IPS DF 19.7 (cell line): ENCODE measurements at places on chromosomes 5 and 9.

GRCh38 chr5:355958-356357 is 34.4 kb downstream of the AHRR start:
- DNase-seq, result no peak

GRCh38 chr9:114369216-114370130 is 18.3 kb downstream of the AKNA start:
- no peak for DNase-seq

DNA sequence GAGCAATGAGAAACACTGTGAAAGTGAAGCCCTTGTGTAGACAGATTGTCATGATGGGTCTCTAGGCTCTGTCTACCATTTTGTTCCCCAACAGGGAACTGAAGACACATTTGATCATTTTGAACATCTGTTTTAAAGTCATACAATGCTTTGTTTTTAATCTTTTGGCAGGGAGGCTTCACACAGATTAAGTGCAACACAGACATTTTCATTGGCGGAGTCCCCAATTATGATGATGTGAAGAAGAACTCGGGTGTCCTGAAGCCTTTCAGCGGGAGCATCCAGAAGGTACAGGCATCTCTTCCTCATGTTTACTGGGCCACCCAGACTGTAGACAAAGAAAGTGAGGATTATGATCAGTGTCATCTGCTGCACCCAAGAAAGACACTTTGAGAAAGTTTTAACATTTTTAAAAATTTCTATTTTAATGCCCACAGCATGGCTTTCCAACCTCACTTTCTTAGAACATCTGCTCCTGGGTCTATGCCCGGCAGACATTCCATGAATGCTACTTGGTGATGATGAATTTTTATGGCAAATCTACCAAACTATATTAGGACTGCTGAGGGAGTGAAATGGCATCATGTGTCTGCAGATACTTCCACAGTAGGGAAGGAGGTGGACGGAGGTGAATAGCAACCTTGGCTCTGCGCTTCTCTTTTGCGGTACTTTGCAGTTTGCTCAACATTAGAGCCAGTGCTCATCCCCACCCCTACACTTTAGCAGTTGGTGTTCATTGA is 121.3 kb downstream of the LIFR start:
- DNase-seq, result no peak

- DNase-seq, result no peak
Measured at GRCh38 chr9:35658968-35659220, 802 bp downstream of the CCDC107 start.

DNA sequence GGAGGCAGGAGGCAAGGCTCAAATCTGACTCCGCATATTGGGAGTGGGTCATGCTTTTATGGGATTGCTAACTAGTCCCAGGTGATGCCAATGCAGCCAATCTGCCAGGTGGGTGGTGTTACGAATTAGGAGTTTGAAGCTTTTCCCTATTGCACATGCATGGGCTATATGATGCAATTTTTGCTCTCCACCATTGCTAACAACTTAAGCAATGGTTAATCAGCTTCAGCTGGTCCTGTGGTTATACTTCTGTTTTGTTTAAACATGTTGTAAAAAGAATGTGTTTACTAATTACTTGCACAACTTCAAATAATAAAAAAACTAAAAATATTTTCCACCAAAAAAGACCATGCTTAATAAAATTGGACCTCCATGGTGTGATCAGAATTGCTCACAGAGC is 55.7 kb downstream of the SHC3 start:
- no peak for DNase-seq
